ENCODE measurements at places on chromosomes 7 and 10.

DNA sequence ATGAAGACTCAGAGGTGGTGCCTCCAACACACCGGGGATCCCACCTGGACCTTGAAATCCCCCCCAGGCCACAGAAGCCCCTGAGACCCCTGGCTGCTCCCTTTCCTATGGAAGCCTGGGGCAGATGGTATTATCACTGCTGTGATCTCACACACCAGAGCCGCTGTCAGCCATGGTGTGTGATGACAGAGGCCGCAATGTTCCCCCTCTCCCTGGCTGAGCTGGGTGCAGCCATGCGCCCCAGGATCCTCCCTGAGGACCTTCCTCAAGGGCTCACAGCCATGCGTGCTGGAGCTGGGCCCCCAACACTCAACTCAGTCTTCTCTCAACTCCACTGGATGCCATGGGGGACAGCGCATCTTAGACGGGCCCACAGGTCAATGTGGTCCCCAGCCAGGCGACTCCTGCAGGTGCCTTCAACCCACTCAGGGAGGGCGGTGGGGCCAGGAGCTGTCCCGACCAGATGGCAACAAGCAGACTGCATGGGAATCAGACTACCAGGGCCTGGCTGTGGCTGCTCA lies 44.9 kb downstream of the VIPR2 start:
- H3K36me3 ChIP-seq: peaks cover 1% of the 10 kb centered on the region
- H3K4me3 ChIP-seq: no peak overlapping the region
- no peak overlapping the region for H3K27ac ChIP-seq
- H3K4me1 ChIP-seq: peaks cover 7% of the 10 kb centered on the region
- no peak for DNase-seq

- H3K4me3 ChIP-seq: no peak overlapping the region
- DNase-seq: no peak
- H3K4me1 ChIP-seq: no peaks in the 10 kb centered on the region
- H3K36me3 ChIP-seq: peaks cover 22% of the 10 kb centered on the region
- H3K27ac ChIP-seq: no peak overlapping the region
- H3K27me3 ChIP-seq: no peaks in the 10 kb centered on the region
Observed at GRCh38 chr10:99693933-99694583, 34.7 kb downstream of the ENTPD7 start.

DNA sequence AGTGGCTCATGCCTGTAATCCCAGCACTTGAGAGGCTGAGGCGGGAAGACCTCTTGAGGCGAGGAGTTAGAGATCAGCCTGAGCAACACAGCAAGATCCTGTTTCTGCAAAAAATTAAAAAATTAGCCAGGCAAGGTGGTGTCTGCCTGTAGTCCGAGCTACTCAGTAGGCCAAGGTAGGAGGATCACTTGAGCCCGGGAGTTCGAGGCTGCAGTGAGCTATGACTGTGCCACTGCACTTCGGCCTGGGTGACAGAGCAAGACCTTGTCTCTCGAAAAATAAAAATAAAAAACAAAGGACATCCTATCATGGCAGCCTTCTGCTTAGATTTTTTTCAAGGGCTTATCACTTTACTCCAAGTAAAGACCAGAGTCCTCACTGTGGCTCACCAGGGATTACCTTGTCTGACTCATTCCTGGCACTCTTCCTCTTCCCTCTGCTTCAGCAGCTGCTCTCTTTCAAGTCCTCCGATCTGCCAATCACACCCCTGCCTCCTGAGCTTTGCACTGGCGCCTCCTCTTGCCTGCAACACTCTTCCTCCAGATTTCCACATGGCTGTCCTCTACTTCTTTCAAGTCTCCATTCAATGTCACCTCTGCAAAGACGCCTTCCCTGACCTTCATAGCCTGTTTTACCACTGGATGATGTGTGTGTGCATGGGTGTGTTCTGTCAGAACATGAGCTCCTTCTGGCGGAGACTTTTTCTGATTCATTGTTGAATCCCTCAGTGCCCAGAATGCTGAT lies 7.7 kb downstream of the PRTFDC1 start:
- H3K27me3 ChIP-seq: no peaks in the 10 kb centered on the region
- no peak overlapping the region for H3K27ac ChIP-seq
- no peak for DNase-seq
- no peak overlapping the region for H3K4me3 ChIP-seq
- H3K4me1 ChIP-seq: no peaks in the 10 kb centered on the region

GRCh38 chr10:35194906-35195305 lies 68.3 kb downstream of the CREM start:
- H3K27me3 ChIP-seq: no peaks in the 10 kb centered on the region
- peak overlapping the region; percentile 79 for H3K4me3 ChIP-seq
- DNase-seq: peak; percentile 62
- peaks cover 13% of the 10 kb centered on the region for H3K36me3 ChIP-seq
- H3K27ac ChIP-seq: peak overlapping the region; percentile 100
- peaks cover 59% of the 10 kb centered on the region for H3K4me1 ChIP-seq

DNA sequence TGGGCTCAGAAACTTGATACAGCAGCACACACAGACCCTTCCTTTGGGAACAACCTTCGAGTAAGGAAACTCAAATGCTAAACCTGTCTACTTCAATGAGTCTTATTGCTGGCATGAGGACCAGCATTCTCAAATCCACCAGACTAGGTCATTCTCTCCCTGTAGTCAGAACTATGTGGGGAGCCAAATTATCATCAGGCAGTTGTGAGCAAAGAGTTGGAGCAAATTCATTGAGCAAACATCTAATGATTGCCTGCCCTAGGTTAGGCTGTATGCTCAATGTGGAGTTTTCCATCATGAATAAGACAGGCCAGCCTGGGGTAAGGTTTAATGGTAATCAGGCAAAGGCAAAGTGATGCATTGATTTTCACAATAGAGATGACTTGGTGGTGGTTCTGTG lies 3.6 kb downstream of the EPDR1 start:
- peaks cover 10% of the 10 kb centered on the region for H3K4me1 ChIP-seq
- H3K36me3 ChIP-seq: no peaks in the 10 kb centered on the region
- peaks cover 37% of the 10 kb centered on the region for H3K27me3 ChIP-seq
- no peak for DNase-seq
